IMR-90 (cell line): ENCODE measurements at places on chromosomes 2 and 18. TPM values are rescaled to one million over a fixed set of nuclear protein-coding genes. Genes with fewer than 3 reads are reported as not detected.

TMEM17 gene
- 1.3 and 2.2 TPM in 2 replicates for total RNA-seq

GBX2 gene
- not detected in 2 replicates for total RNA-seq

MC5R gene
- total RNA-seq, result not detected in 2 replicates

CHST9 gene
- not detected in 2 replicates for total RNA-seq
